CD4-positive, alpha-beta T cell (primary cell): ENCODE measurements at places on chromosomes 2 and 18.

DNA sequence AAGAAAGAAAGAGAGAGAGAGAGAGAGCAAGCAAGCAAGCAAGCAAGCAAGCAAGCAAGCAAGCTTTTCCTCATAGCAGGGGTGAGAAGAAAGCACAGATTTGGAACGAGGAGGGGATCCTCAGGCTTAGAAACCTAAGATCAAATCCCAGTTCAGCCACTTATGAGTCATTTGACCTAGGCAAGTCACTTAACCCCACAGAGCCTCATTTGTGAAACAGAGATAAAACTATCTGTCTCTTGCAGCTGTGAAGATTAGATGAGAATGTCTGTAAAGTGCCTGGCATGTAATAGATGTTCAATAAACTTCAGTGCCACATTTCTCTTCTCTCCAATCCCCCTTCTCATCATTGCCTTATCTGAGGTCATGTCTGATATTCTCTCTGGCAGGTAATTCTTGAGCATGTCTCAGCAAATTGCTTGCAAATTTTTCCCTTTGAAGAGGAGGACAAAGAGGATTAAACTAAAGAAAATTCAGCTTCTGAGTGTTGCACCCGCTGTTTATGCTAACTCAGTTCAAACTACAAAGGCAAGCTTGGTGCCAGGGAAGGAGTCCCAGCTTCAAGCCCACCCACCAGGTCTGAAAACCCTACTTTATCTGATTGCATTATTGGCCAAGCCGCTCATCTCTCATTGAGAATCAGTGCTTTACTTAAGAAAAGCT is 20.3 kb downstream of the ALK start:
- no peak for DNase-seq

DNA sequence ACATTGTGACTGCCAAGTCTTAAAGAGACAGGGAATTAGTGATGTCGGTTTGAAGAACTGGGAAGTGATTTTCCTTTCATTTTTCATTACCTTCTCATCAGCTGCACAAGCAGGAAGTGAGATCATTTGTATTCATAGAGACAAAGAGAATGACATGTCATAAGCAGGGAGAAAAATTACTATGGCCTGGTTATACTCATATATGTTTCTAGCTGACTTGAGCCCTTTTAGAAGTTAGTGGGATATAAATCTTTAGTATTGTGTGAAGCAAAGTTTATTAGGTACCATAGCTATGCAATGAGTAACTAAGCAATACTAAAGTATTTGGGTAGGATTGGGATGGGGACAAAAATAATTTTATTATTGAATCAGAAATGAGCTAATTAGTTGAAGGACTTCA is 284.1 kb downstream of the PID1 start:
- DNase-seq, result no peak

DNA sequence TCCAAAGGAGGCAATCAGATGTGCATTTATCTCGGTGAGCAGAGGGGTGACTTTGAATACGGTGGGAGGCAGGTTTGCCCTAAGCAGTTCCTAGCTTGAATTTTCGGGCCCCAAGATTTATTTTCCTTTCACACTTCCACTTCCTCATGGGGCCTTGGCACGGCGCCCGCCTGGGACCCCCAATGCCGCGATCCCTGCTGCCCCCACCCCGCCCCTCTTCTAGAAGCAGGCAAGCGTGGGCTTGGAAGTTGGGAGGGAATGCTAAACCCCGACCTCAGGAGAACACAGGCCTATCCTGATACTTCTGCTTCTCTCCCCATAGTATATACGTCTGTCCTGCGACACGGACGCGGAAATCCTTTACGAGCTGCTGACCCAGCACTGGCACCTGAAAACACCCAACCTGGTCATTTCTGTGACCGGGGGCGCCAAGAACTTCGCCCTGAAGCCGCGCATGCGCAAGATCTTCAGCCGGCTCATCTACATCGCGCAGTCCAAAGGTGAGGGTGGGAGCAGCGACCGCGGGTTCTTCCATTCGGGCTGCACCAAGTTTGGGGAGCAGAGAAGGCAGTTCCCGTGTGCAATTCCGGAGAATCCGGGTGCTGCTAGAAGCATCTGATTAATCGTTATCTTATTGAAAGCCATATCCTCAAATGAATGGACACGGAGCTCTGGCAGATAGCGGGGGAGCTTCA is 21.6 kb downstream of the TRPM8 start:
- no peak for DNase-seq

DNA sequence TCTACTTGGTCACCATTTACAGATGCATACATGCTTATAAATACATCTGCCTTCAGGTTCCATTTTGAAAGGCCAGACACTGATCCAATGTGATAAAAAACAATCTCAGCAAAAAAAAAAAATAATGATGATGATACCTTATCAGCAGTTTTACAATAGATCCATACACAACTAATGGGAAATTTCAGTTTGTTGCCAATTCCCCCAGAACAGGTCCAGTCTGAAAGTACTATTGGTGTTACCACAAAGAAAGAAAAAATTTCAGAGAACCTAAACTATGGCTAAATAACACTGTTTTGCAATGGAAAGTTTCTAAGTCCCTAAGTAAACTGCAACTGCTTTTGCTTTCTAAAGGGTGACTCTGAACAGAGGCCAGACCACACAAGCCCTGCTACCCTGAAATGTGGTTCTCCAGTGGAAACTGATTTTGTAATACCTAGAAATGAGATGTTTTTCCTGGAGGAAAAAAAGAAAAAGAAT is 54.1 kb downstream of the LPIN2 start:
- DNase-seq, result peak; percentile 41

DNA sequence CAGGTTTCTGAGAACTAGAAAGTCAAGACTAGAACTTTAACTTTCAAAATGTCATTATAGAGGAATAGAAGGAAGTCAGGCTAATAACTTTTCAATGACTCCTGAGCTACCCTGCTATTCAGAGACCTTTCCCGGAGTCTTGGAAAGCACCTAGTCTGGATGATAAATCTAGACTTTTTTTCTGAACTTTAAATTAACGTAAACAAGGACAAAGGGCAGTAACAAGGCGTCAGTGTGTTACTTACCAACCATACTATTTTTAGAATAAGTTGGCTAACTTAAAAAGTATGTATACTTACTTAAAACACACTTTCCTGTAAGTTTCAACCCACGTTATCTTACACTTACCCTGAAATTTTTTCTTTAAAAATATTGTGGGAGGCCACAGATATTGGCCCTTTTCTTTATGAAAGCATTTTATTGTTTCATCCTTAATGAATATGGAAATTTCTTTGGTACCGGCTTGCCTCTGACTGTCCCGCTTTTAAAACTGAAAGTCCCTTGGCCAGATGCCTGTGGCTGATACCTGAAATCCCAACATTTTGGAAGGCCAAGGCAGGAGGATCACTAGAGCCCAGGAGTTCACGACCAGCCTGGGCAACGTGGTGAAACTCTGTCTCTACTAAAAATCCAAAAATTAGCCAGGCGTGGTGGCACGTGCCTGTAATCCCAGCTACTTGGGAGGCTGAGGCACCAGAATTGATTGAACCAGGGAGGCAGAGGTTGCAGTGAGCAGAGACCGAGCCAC is 9.7 kb downstream of the PMAIP1 start:
- DNase-seq, result no peak

- no peak for DNase-seq
Measured at GRCh38 chr2:164868563-164869419, 27.2 kb upstream of the COBLL1 start.

GRCh38 chr18:36467614-36468013 is 170.1 kb downstream of the FHOD3 start:
- DNase-seq, result no peak

GRCh38 chr2:70347831-70348230 is 46.0 kb upstream of the FAM136A start:
- DNase-seq, result no peak

- no peak for DNase-seq
Measured at GRCh38 chr2:231378026-231378722, 17.3 kb upstream of the B3GNT7 start.
